NCI-H526 treated with DMSO at 0.1 percent for 48 hours (cell line): ENCODE measurements at places on chromosomes 7 and 10.

- DNase-seq = no peak
These were observed 242.3 kb upstream of the FZD1 start for GRCh38 chr7:91021956-91022355.

- no peak for DNase-seq
These were observed 21.5 kb downstream of the AKR1C8 start for GRCh38 chr10:5163487-5163886.

GRCh38 chr7:46428295-46428694 is 507.2 kb upstream of the IGFBP3 start:
- DNase-seq = no peak

- no peak for DNase-seq
These were observed 181.5 kb upstream of the PODXL start for GRCh38 chr7:131737746-131738465.

GRCh38 chr10:129725482-129725881 is 238.6 kb downstream of the EBF3 start:
- no peak for DNase-seq

DNA sequence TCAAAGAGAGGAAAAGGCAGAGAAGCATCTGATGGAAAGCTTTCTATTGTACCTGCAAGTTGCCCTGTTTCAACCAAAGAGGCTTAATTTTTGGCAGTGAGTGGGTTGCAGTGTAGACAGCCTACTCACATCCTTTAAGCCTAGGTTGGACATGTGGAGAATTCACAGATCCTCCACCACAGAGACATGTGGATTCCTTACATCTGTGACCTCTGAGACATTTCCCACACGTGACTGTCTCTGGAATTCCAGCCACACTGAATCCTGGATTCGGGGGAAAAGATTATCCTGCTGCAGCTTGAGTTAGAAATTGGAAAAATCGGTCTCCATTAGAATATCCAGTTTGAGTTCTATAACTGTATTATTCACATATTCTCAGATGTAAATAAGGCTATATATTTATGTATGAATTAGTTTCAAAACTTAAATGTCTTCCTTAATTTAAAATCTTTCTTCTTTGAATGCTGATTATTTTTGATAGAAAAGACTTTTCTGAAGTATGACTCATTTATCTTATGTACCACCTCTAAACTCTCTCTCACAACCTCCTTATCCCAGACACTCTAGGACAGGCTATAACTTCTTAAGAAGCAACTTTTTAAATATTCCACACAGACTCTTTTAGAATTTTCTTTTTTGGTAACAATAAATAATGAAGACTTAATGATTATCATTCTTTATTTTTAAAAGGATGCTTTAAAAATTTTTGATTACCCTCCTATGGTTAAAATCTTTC is 123.3 kb downstream of the TWIST1 start:
- no peak for DNase-seq

- no peak for DNase-seq
These were observed 103.1 kb upstream of the DGKB start for GRCh38 chr7:15005672-15006071.

DNA sequence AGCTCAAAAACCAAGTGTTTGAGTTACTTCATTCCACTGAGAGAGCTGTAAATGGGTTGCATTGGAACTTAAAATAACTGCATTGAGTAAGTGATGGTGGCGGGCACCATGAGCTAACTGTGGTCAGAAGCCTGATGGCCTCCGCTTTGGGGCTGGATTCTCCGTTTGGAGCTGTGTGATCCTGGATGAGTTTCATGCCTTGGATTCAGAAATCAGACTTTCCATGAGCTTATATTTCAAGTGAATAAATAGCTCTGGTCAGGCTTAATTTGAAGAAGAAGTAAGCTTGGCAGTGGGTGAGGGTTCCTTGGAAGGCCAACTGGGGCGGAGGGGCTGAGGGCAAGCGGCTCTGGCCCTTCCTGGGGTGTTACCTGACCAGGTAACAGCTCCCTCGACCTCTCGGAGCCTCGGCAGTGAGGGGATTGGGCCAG is 5.6 kb downstream of the HTRA1 start:
- DNase-seq = no peak

DNA sequence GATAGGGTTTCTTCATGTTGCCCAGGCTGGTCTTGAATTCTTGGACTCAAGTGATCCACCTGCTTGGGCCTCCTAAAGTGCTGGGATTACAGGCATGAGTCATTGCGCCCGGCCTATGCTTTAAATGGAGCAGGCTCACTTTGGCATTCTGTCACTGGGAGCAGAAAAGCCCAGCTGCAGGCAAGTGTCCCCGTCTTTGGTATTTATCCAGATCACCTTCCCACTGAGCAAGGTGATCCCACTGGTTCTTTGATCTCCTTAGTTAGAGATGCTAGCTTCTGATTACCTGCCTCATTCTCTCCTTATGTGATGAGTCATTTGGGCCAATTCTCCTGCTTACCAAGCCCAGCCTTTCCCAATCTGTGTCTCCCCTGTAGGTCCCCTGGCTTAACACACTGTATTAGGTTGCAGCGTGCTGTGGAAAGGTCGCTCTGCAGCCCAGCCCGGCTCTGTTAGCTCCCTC is 39.3 kb downstream of the SPDYE5 start:
- no peak for DNase-seq

GRCh38 chr7:98038731-98039130 is 48.7 kb upstream of the OCM2 start:
- DNase-seq = no peak

DNA sequence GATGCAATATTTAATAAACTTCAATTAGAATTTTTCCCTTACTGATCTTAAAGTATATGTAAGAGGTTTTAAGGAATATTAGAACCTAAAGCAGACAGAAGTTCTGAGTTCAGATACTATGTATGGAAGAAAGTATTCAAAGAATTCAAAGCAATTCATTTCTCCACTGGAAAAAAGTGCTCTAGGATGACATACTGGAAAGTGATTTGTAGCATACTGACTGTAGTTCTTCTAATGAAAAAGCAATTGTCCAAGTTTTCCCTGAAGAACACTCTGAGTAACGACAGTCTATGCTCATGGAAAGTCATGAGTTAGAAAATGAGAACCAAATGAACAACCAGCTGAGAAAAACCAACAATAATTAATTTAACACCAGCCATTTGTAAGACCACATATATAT is 180.8 kb upstream of the SLC26A5 start:
- no peak for DNase-seq
